ENCODE measurements at places on chromosomes 6 and 20.

DNA sequence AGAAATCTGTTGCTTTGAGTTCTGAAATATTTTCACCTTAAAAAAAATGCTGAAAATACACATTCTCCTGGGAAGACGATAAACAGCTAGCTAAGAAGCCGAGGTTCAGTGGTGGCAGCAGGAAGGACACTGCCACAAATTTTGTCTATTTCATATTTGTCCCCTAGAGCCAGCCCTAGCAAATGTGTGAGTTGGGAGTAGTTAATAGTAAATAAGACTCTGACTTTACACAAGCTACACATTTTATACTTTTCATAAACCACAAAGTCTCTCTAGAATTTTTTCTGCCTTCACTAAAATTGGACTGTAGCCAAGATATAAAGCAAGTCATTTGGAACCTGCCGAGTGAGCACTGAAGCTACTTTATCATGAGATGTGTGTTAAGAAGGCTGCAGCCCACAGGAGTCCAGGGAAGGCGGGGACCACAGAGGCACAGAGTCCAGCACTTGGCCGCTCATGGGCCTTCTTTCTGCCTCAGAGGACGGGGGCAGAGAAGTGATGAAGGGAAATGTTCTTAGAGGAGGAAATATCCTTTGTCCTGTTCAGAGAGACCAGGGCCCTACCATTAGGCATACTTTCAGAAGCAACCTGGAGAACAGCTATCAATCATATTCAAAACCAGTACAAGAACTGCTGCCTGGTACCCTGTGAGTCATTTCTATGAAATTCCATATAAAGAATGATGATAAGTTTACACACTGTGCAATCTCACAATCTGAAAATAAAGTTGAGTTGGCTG, 241.7 kb upstream of the TAB2 start:
- DNase-seq = no peak

DNA sequence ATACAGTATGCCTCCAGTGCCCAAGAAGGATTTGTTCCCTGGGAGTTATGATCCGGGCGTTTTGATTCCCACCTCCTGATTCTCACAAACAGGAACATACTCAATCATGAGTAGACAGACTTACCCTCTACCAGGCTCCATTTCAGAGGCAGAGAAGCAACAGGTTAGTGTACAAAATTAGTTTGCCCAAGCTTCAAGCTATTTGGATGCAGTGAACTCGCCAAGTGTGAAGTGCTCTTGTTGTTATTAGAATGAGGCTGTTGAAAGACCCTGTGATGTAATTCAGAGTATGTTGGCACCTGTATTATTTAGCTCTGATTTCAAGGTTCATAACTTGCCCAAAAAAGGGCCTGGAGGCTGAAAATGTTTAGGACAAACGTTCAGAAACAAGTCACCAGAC, 247.0 kb downstream of the PHACTR1 start:
- DNase-seq = no peak

DNA sequence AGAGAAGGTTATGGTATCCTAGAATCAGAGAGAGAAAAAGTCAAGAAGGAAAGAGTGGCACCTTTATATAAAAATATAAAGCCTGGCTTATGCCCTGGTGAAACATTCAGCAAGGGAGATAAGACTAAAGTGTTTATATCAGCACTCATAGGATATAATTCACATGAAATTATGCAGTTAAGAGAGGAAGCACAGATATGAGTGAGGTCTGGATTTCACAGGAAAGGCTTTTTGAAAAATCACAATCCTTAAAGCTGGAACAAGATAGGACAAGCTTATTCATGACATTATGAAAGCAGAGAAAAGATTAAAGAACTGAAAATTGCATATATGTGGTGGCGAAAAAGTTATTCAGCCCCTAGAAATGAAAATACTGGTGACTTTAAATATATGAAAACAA, 181.2 kb upstream of the FLRT3 start:
- DNase-seq = no peak

GRCh38 chr20:62364911-62365736, 2.0 kb downstream of the LAMA5 start:
- no peak for DNase-seq

- DNase-seq = no peak
Measured at GRCh38 chr6:27865850-27866356, 46.3 kb downstream of the OR2B2 start.

- DNase-seq = no peak
Measured at GRCh38 chr20:21161926-21162325, 36.0 kb downstream of the KIZ start.

GRCh38 chr6:9704989-9705388, 709.9 kb downstream of the TFAP2A start:
- no peak for DNase-seq
